ENCODE measurements at places on chromosomes 2 and 18.

DNA sequence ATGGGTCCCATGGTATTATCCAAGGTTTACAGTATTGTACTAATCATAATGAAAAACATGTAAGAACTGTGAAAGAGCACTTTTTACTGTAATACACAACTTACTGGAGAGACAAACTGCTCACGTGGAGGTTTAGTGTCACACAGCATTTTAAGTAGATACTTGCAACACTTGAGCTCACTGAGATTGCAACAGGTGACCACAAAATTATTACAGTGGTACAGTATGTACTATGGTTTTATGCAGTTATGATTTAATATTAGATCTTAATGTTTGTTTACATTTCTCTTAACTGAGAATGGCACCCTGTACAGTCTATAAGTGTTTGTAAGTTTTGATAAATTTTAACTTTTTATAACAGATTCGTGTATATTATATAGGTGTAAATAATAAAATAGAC lies 118.6 kb upstream of the SKOR2 start:
- no peak for DNase-seq

GRCh38 chr2:123913143-123913735 lies 111.8 kb upstream of the CNTNAP5 start:
- DNase-seq = no peak

DNA sequence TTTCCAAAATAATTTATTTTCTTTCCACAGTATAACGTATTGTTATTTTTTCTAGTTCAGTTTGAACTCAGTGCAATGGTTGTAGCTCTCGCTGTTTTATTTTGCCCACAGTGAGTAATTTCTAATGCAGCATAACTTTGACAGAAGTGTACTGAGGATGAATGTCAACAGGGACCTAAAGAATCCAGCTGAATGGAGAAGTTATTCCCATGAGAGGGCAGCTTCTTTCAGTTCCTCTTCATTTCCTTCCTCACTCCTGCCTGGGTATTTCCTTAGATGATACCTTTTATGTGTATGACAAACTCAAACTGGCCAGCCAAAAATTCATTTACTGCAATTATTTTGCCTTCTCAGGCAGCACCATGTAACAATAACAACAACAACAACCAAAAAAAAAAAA lies 1223.1 kb upstream of the ZEB2 start:
- DNase-seq = no peak

GRCh38 chr2:119517433-119517832 lies 6.8 kb downstream of the SCTR start:
- peak; percentile 12 for DNase-seq

GRCh38 chr18:22739789-22740188 lies 193.3 kb upstream of the RBBP8 start:
- DNase-seq = no peak

DNA sequence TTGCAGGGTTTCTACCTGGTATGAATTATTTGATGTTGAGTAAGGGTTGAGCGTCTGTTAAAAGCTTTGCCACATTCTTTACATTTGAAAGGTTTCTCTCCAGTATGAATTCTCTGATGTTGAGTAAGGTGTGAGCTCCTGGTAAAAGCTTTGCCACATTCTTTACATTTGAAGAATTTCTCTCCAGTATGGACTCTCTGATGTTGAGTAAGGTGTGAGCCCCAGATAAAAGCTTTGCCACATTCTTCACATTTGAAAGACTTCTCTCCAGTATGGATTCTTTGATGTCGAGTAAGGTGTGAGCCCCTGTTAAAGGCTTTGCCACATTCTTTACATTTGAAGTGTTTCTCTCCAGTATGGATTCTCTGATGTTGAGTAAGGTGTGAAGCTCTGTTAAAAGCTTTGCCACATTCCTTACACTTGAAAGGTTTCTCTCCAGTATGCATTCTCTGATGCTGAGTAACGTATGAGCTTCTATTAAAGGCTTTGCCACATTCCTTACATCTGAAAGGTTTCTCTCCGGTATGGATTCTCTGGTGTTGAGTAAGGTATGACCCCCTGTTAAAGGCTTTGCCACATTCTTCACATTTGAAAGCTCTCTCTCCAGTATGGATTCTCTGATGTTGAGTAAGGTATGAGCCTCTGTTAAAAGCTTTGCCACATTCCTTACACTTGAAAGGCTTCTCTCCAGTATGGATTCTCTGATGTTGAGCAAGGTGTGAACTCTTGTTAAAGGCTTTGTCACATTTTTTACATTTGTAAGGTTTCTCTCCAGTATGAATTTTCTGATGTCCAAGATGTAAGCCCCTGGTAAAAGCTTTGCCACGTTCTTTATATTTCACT lies 27.1 kb downstream of the ZNF519 start:
- DNase-seq = no peak

- no peak for DNase-seq
Observed at GRCh38 chr2:113305146-113305545, 26.4 kb upstream of the PAX8 start.

GRCh38 chr2:134662751-134663150 lies 56.0 kb downstream of the TMEM163 start:
- DNase-seq = no peak

DNA sequence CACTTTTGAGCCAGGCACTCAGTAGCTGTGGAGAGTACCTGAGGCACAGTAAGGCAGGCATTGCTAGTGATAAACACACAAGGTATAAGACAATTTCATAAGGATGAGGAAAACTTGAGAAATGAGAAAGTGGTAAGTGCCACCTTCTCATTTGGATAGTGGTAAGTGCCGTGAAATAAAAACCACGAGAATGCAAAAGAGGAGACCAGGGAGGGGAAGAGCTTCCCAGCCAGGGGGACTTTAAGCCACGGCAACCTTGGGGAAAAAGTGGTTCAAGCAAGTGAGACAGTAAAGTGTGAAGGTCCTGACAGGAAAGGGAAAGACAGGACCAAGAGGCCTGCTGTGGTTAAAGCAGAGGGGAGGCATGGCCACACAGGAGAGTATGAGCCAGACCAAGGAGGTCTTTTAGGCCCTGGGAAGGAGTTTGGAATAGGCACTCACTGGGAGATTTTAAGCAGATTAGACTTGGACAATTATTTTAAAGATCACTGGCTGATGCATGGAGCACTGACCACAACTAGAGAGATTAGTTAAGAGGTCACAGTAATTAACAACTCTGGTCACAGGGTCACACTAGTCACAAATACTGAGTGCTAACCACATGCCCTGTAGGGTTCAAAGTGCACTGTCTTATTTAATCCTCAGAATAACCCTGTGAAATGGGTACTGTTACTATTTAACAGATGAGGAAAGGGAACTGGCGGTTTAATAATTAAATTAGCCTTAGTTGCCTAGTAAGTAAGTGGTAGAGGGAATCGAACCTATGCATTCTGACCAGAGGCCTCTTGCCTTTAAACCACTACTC lies 50.1 kb downstream of the THOC1 start:
- DNase-seq = no peak

DNA sequence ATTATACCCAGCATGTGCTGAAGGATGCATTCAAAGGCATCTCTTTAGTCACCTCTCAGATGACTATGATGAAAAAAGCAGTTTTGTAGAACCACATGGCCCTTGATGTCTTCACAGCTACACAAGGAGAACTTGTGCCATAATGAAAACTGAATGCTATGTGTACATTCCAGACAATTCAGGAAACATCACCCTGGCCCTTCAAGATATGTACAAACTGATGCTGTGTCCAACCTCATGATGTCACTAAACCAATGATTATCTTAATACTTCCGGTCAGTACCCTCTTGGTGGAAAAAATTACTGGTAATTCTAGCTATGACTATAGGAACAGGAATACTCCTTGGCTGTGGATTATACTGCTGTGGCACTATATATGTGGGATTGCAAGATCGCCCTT lies 20.0 kb downstream of the DUSP11 start:
- DNase-seq = no peak

DNA sequence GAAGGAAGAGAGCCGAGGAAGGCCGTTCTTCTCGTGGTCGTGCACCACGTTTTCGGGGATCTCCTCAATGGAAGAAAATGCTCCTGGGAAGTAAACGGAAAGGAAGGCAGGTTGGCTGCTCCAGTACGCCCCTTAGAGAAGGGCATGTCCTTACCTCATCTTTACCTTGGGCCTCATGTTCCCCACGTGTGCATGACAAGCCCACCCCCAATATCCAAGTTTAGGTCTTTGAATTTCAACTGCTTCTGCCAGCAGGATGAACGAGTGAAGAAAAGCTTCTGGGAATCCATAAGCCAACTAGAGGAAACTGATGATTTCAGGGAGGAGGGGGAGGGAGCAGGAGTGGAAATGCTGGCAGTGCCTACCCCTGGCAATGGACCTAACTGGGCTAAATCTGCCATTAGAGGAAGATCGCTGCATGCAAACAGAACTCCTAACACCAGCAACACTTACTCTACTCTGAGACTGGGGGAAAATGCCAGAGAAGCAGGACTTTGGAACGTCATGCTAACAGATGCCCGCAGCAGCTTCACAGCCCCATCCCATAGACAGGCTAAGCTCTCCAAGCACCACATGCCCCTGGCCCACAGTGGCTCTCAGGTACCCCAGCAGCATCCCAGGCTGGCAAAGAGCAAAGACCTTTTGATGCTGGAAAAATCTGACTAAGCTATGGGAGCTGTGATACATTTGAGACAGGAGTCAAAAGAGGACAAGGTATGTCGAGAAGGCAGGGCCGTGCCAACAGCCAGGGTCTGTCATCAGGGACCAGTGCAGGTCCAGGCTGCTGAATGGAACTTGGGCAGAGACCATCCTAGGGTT lies 21.7 kb downstream of the CHST10 start:
- DNase-seq = no peak

DNA sequence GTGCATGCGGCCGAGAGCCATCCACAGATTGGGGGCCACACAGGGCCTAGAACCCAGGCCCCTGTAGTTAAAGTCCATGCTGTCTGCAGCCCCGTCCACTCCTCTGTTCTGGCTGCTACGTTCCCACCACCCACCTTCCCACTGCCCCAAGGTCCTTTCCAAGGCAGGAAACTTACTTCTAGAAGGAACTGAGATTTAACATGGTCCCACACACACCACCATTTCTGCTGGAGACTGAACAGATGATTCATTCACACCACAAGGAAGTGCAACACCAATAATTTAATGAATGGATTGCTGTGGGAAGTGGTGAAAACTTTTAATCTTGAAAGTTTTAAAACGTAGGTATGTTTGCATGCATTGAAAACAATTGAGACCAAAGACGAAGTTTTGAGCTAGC lies 95.2 kb downstream of the LBH start:
- DNase-seq = no peak

GRCh38 chr2:144084114-144084661 lies 435.7 kb downstream of the ZEB2 start:
- peak; percentile 80 for DNase-seq

DNA sequence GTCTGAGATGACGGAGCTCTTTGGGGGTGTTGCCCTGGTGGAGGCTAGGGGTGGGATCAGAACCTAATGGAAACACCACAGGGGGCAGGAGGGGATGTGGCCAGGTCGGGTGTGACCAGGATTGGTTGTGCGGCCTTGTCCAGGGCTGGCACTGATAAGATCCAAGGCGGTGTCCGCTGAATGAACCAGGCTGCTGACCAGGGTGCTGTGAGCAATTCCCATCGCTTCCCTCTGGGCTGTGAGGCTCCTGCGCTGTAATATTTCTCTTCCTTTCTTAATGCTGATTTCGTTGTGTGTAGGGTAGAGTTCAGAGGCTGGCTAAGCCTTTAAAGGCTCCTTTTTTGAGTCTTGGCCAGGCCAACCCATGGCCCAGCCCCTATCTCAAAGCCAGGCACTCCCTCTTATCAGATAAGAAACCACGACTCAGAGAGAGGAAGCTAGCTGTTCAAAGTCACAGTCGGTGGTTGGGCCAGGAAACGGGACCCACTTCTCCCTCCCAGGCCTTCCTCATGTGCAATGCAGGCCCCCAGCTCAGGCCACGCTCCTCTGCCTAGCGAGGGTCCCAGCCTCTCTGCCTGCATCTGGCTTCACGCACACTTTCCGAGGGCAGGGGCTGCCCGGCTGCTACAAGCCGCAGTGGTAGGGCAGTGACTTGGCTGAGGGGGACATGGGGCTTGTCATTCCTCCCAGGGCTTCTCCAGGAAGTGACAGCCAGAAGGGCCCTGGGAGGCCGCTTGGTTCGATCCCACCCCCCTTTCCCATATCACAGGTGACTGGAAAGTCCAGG lies 26.0 kb upstream of the FOSL2 start:
- no peak for DNase-seq

GRCh38 chr2:88296247-88296646 lies 126.1 kb downstream of the THNSL2 start:
- no peak for DNase-seq

GRCh38 chr2:182758379-182758778 lies 42.3 kb downstream of the DNAJC10 start:
- no peak for DNase-seq

GRCh38 chr2:43724728-43725526 lies 48.7 kb upstream of the C1GALT1C1L start:
- no peak for DNase-seq

- DNase-seq = no peak
Observed at GRCh38 chr2:50582164-50582563, 449.8 kb downstream of the NRXN1 start.

DNA sequence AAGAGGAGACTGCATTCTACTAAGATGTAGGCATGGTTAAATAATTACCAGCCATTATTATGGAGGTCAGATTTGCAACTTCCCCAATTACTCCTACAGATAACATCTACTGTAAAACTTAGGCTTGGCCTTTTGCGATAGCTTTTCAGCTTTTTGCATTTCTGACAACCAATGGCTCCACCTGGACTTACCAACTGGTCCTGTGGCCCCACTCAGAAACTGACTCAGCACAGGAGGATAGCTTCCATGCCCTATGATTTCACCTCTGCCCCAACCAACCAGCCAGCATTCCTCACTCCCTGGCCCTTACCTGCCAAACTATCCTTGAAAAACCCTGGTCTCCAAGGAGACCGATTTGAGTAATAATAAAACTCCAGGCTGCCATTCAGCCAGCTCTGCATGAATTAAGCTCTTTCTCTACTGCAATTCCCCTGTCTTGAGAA lies 28.2 kb downstream of the TUBB6 start:
- DNase-seq = peak; percentile 75

GRCh38 chr2:16861111-16861510 lies 195.5 kb upstream of the CYRIA start:
- no peak for DNase-seq

DNA sequence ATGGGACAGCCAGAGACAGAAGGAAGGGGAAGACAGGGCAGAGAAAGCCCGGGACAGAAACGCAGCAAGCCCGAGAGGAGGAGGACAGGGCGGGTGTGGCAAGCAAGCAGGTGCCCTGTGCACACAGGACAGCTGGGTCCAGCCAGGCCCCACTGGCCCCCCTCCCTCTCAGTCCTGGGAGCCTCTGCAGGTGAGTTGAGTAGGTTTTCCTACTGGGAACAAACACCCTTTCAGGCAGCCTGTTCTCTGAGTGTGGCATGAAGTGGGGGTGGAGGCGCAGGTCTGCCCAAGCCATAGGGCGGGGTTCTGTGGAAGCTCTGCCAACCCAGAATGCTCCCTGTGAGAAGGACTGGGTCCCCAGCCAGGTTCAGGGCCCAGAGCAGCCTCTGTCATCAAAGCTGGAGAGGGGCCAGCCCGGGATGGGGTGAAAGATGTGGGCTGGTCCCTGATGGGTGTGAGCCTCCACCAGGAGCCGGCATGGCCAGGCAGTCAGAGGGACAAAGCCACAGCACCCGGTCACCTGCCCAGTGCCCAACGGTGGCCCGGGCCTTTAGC lies 129.4 kb downstream of the TFCP2L1 start:
- no peak for DNase-seq

- no peak for DNase-seq
Observed at GRCh38 chr18:34862561-34862960, 152.5 kb downstream of the DTNA start.

- no peak for DNase-seq
Observed at GRCh38 chr2:108958002-108958401, 31.0 kb downstream of the EDAR start.

All from NCI-H226 (cell line).